Muscle of arm (tissue), 14 donors: ENCODE measurements at places on chromosomes 7 and 10. TPM values are rescaled to one million over a fixed set of nuclear protein-coding genes. Genes with fewer than 3 reads are reported as not detected.
A peak's percentile ranks its signal among the peaks of the same experiment; 100 is the strongest.

DNA sequence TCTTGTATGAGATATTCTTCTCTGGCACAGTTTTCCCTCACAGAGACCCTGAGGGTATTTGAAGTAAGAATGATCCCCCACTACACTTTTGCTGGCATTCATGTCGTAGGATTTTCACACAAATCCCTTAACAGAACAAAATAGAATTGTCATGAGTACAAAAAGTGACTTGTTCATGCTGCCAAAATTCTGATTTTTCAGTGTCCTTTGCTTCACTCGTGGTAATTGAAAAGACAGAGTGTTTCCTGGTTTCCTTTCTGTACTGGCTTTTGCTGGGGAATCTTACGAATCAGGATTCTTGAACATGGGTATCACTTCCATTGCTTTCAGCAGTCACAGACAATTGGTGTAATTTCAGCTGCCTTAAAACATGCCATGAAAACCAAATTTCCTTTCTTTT, 756.3 kb downstream of the REEP3 start:
- DNase-seq: no peak

GRCh38 chr10:122746408-122746807, 46.8 kb upstream of the C10orf120 start:
- DNase-seq: no peak

DNA sequence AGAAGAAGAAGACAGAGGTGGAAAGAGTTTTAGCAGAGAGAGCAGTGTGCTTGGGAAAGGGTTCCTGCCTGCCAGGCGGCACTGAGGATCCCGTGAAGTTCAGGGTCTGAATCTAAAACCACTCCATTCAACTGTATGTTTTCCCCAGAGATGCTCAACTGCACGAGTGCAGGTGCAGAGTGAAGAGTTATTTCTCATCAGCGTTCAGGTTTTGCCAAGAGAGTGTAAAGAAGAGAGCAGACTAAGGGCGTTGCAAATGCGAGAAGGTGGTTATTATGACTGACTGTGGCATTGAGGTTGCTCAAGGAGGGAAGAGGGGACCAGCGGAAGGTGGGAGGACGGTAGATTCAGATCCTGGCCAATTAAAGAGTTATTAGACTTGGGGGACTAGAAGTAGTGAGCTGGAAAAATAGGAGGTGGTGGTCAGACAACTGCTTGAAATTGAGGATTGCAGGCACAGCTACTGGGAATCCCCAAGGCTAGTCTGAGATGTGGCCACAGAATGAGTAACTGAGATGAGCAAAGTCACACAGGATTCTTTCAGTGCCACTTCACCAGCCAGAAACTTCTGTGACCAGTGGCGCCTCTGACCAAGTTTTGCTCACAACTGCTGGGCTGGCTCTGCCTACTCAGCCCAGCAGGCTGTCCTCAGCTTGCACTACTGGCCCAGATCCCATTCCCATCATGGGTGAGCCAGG, 29.1 kb downstream of the STRA8 start:
- DNase-seq: no peak

- DNase-seq: peak; percentile 63
Observed at GRCh38 chr10:88227342-88228018, 355.6 kb downstream of the RNLS start.

DNA sequence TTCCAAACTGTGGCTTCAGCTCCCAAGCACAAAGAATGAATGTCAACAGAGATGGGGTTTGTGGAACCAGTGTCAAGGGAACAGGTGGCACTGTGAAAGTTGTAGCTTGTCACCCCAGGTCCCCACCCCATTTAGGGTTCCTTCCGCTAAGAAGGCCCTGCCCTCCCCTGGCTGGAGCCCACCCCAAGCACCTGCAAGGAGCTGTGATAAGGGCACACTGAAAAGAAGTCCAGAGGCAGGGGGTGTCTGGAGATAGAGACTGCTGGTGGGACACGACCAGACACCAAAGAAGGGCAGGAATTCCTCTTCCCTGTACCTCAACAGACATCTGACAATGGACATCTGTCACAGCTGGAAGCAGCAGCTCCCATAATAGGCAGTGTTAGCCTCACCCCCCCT, 4.5 kb downstream of the GRID1 start:
- no peak for DNase-seq

DNA sequence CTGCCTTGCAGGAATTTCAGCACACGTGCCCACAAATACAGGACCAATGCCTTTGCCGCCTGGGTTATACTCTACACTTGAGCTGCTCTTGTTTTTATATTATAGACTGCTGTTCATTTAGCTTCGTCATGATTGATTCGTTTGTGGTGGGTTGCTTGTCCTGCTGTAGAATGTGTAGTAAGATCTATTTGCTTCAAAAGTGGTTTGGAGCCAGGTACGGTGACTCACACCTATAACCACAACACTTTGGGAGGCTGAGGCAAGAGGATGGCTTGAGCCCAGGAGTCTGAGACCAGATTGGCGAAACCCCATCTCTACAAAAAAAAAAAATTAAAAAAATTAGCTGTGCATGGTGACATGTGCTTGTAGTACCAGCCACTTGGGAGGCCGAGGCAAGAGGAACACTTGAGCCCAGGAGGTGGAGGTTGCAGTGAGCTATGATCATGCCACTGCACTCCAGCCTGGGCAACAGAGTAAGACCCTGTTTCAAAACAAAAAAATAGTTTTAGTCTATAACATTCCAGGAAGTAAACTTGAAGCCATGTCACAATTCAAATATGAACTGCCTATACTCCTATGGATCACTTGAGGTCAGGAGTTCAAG, 9.0 kb upstream of the RHBDD2 start:
- no peak for DNase-seq

- DNase-seq: no peak
Observed at GRCh38 chr7:50629238-50629901, 64.2 kb upstream of the DDC start.

CFAP69 gene
- polyA plus RNA-seq: 2.6 TPM

DNAH11 gene
- polyA plus RNA-seq: 1.0 TPM
